ENCODE measurements at places on chromosomes 13 and 19.

DNA sequence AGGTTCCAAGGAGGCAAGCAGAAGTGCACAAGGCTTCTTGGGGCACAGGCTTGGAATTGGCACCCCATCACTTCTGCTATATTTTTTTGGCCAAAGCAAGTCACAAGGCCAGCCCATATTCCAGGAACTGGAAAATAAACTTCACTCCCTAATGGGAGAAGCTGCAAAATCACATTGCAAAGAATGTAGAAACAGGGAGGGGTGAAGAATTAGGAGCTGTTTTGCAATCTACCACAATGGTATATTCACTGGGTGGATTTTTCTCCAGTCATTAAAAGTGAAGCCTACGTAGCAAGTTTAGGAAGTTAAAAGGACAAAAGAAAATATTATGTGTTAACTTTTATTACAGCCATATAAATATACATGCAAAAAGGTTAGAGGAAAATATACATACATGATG lies 464.8 kb downstream of the COG6 start:
- DNase-seq = no peak

GRCh38 chr19:10516671-10517286 lies 468 bp downstream of the S1PR5 start:
- DNase-seq = no peak

- DNase-seq = no peak
These were observed 34.9 kb downstream of the DOCK9 start for GRCh38 chr13:98942997-98943396.

DNA sequence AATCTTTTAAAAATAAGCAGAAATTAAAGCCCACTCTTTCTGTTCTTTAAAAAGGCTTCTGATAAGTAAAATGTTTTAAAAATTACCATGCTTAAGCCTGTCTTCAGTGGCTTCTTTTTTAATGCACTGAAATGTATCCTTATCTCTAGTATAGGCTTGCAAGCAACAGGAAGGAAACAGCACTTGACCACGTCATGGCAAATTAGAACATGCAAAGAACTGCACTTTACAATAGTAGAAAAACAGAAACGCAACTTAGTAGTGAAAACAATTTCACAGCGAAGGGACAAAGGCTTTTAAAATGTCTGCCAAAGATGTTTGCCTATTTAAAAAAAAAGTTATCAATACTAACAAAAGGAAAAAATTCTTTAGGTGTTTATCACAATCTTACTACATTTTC lies 36.3 kb downstream of the ELF1 start:
- peak; percentile 58 for DNase-seq

GRCh38 chr13:21884299-21884909 lies 213.5 kb downstream of the FGF9 start:
- no peak for DNase-seq

DNA sequence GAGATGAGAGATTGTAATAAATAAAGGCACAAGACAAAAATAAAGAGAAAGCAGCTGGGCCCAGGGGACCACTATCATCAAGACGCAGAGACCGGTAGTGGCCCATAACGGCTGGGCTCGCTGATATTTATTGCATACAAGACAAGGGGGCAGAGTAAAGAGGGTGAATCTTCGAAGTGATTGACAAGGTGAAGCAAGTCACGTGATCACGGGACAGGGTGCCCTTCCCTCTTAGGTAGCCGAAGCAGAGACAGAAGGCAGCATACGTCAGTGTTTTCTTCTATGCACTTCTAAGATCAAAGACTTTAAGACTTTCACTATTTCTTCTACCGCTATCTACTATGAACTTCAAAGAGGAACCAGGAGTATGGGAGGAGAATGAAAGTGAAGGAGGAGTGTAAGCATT lies 4.6 kb upstream of the PRKCG start:
- DNase-seq = no peak

- DNase-seq = no peak
These were observed 568 bp downstream of the FUZ start for GRCh38 chr19:49812452-49812996.

DNA sequence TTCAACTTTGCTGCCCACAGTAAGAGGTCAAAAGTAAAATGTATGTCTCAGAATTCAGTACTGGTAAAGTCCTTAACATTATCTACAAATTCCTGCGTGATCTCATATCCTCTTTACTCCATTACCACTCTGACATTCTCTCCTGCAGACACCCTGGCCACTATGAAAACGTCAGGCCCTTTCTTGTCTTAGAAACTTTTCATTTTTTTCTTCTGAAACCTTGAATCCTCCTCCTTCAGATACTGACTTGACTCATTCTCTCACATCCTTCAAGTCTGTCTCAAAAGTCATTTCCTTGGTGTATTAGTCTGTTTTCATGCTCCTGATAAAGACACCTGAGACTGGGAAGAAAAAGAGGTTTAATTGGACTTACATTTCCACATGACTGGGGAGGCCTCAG lies 262.3 kb downstream of the POU4F1 start:
- no peak for DNase-seq

DNA sequence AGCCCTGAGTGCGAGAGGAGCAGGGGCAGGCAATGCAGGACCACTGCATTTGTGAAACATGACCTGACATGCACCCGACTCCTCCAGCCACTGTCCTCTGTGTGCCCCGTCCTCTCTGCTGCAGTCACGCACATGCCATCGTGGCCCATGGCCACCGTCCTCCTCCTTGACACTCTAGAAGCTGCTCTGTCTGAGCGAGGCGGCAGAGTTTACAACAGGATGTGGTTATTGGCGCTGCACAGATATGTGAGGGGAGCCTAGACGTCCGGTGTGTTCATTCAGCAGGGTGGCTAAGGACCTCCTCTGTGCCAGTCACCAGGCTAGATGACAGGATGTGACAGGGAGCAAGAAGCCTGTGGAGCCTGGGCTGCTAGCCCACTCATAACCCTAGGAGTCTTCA lies 277.8 kb downstream of the FOXO1 start:
- DNase-seq = peak; percentile 58

DNA sequence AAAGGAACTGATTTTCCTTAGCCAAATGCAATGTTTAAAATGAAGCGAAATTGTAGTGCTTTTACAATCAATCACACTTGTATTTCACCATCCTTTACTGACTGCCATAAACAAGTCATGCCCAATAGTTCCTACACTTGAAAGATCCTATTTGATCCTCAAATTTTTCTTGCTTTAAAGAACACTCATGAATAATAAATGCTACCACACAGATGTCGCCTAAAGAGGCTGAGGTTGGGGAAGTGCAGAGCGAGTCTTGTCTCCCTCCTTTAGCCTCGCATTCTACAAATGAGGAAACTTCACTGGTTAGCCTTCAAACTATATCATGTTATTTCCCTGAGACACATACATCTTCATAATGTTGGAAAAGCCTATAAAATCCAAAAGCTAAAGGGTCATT lies 18.7 kb upstream of the AMER2 start:
- no peak for DNase-seq

GRCh38 chr19:14361824-14362223 lies 19.4 kb upstream of the ADGRE5 start:
- no peak for DNase-seq

DNA sequence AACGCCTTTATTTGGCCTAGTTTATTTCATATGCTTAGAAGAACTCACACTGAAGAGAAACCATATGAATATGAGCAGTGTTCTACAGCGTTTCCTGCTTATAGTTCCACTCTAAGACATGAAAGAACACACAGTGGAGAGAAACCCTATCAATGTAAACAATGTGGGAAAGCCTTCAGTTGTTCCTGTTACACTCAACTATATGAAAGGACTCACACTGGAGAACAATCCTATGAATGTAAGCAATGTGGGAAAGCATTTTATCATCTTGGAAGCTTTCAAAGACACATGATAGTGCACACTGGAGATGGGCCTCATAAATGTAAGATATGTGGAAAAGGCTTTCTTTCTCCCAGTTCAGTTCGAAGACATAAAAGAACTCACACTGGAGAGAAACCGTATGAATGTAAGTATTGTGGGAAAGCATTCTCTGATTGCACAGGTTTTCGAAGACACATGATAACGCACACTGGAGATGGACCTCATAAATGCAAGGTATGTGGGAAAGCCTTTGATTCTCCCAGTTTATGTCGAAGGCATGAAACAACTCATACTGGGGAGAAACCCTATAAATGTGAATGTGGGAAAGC lies 13.7 kb downstream of the ZNF441 start:
- DNase-seq = no peak

- DNase-seq = peak; percentile 49
These were observed 1.3 kb upstream of the CEACAM6 start for GRCh38 chr19:41753936-41754529.

- DNase-seq = no peak
These were observed 8.5 kb downstream of the UBXN6 start for GRCh38 chr19:4449022-4449638.

DNA sequence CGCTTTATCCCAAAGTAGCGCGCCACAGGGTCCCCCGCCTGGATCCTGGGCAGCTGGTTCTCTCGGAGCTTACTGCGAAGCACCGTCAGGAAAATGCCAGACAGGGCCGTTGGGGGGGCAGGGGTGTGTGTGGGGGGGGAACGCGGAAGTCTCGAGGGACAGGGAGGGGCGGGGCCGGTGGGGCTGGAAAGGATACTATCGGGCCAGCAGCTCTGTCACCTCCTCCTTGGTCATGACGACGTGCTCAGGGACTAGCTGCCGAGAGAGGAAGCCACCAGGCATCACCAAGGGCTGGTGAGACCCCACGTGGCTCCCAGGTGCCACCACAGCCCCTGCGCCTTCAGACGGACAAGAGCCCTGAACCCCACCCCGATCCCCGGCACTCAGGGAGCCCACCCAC lies 5.3 kb downstream of the POLR2E start:
- DNase-seq = no peak

DNA sequence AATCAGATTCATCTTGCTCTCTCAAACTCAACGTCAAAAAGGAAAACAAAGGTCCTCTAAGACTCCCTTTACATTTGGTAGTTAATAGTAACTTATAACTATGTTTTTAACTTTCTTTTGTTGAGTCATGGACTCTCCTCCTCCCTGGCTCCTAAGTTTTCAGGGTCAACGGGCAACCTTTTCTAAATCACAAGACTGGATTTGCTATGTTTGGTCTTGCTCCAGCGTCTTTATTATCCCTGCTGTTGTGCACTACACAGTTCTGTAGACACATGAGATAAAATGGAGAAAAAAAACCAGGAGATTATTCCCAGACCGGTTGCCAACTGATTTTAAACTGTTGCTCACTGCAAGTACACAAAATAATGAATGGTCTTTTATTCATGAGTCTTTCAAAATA lies 1.9 kb upstream of the ITM2B start:
- DNase-seq = no peak

GRCh38 chr19:4567584-4568071 lies 8.1 kb upstream of the SEMA6B start:
- peak; percentile 16 for DNase-seq

DNA sequence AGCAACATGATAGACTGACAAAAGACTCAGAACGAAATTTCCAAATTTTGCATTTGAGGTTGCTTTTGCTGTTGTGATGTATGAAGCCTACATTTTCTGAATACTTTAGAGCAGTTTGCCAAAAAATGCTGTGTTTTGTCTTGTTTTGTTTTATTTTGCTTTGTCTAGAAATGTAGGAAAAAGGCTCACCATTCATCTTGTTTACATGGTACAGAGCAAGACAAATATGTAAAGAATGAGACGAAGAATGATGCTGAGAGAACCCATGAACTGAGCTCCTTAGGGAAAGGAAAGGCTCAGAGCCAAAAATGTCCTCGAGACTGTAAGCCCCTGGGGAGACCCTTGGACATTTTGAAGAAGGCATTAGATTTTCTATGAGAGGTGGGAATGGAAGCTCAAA lies 6.8 kb upstream of the SPART start:
- DNase-seq = no peak

GRCh38 chr19:12346896-12347295 lies 13.5 kb upstream of the ZNF563 start:
- DNase-seq = no peak

DNA sequence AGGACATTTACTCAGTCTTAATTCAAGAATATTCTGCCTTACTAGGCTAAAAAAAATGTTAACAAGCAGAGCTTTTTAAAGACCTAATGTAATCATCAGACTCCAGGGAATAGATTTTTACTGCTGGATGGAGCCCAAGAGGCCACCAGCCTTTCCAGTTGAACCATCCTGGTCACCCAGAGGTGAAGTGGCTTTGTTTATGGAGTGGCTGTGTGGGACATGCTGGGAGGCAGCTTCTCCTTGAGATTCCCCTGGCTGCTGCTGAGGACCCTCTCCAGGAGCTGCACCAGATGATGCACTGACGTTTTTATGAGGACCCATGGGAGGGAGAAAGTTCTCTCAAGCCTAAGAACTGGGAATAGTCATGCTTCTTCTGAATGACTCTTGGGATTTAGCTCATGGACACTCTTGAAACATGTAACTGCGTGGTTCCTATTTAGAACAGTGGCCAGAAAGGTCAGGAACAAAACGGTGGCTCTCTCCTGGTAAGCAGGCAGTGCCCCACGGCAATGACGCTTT lies 205.9 kb upstream of the MIR17HG start:
- DNase-seq = no peak

GRCh38 chr19:27719034-27719433 lies 1493.9 kb downstream of the UQCRFS1 start:
- no peak for DNase-seq

GRCh38 chr19:39085392-39085791 lies 1.2 kb downstream of the ACP7 start:
- DNase-seq = no peak

DNA sequence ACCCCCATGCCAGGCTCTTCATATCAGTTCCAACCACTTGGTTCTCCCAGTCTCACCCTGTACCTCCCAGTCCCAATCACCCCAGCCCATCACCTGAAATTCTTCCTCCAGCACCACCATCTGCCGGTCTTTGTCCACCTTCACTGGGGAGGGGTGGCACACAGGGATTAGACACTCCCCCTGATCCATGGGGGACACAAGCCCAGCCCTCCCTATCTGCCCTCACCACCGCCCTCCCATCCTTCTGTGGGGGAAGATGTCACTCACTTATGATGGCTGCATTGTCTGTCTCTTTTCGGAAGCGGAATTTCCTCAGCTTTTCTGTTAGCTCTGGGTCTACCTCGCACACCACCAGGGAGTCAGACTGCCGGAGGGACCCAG lies 685 bp downstream of the GMFG start:
- DNase-seq = no peak

DNA sequence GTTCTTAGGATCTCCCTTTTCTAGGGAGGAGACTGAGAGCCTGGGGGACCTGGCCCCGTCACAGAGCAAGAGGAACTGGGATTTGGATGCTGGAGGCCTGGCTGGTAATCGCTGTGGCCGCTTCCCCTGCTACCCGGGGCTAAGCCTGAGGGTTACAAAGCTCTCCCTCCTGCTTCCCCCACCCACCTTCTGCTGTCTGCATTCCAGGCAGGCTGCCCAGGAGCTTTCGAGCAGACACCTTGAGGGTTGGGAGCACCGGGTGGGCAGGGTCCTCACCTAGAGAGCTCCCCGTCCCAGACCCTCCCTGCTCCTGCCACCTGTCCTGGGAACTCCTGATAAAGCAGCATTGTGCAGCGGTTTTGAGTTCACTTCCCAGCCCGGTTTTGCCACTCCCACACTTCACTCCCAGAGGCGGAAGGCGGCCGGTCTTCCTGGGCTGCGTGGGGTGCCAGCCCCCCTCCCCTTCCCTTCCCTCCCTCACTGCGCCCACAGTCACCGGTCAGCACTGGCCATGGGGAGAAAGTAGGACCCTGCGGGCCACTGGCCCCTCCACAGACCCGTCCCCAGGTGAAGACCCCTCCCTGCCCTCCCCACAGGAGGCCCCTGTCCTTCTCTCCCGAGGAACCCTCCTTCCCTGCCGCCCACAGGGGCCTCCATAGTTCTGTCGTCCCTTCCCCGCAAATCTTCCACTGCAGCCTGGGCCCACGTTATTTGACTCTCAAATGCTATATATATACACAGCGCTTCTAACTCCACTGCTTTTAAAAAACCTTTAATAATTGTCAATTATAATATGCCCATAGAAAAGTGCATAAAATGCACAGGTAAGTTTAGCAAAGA lies 8.1 kb downstream of the PAK4 start:
- DNase-seq = no peak

GRCh38 chr13:23856008-23856750 lies 33.0 kb downstream of the MIPEP start:
- no peak for DNase-seq

Data from activated CD8-positive, alpha-beta memory T cell treated with anti-CD3 and anti-CD28 coated beads for 4 hours (primary cell).